NCI-H1092 treated with DMSO at 0.1 percent for 48 hours (cell line): ENCODE measurements at places on chromosomes 3 and 15.

DNA sequence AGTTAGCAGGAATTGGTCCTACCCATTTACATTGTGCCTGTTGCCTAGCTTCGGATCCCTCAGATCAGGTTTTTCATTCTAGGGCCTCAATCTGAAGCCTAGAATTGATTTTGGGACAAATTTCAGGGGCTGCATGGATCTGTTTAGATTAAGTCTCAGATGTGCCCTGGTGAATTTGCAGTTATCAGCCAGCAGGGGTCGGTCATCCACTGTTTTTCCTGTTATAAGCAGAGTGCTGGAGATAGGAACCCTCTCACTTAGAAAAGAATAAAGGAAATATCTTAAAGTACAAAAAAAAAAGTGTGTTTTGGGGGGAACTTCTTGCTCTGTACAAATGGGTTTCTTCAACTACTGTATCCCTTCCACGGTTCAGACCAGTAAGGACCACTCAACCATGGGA lies 212.5 kb downstream of the BCHE start:
- no peak for DNase-seq

GRCh38 chr15:80966431-80967197 lies 23.0 kb downstream of the MESD start:
- no peak for DNase-seq

DNA sequence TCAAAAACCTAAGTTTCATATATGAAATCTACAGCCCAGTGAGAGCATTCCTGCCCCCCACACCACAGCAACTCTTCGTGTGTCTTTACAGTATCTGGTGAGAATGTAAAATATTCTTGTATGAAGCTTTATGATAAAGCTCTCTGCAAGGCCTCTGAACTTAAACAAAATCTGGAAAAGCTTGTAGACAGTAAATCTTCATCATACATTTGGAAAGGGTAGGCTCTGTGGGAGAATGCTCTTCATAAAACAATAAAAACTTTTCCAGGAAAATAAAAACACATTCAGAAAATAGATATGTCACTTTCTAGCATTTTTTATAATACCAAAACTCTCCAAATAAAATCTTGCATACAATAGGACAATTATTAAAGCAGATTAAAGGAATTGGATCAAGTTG lies 1009.5 kb downstream of the NAALADL2 start:
- DNase-seq, result no peak

GRCh38 chr3:9249273-9250192 lies at the start of gene SRGAP3:
Gene SRGAP3 (minus strand): TSS chr3:9249646. CDS start chr3:9248951, 695 bp downstream.
- DNase-seq, result peak; percentile 88

GRCh38 chr3:112873632-112874031 lies 27.0 kb upstream of the CD200R1L start:
- DNase-seq, result no peak

- DNase-seq, result no peak
Measured at GRCh38 chr15:62899090-62899493, 143.5 kb upstream of the TPM1 start.
